Adrenal gland (tissue), 19 donors: ENCODE measurements at places on chromosomes 1 and 21.
A peak's percentile ranks its signal among the peaks of the same experiment; 100 is the strongest.

DNA sequence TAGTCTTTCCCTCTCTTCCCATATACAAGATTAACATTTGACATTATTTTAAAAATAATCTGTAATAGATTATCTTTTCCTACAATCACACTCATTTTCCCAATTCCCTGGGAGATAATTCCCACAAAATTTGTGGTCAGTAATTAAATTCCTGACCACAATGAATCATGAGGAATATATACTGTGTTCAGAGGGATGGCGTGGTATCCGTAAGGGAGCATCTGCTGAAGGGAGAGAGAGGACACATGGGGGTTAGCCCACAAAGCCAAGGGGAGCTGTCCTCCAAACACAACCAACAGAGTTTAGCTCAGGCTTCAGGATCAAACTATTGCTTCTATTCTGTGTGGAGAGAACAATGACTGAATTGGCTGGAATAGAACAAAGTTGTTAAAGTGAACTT is 57.1 kb upstream of the PPP2R5A start:
- no peak overlapping the region for H3K4me3 ChIP-seq
- H3K27me3 ChIP-seq, result no peaks in the 10 kb centered on the region
- H3K4me1 ChIP-seq, result no peaks in the 10 kb centered on the region
- no peak overlapping the region for H3K27ac ChIP-seq
- H3K36me3 ChIP-seq, result no peaks in the 10 kb centered on the region

DNA sequence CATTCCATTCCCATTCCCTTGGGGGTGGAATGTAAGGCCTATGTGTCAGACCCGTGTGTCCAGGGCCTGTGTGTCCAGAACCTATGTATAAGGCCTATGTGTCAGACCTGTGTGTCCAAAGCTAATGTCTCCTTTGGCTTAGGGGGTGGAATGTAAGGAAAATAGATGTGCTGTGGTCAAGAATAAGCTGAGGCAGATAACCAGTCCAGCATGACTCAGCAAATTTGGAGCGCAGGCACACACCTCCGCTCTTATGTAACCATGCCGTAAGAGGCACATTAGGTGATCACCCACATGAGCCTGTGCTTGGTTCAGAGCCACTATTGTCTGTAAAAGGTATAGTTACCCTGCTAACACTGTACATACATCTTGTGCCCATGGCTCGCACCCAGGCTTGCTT is 150.8 kb upstream of the SGIP1 start:
- H3K4me3 ChIP-seq, result no peak overlapping the region
- no peak overlapping the region for H3K27ac ChIP-seq
- no peaks in the 10 kb centered on the region for H3K36me3 ChIP-seq
- no peaks in the 10 kb centered on the region for H3K27me3 ChIP-seq

GRCh38 chr1:245829194-245829593 is 674.4 kb downstream of the KIF26B start:
- H3K27me3 ChIP-seq, result no peaks in the 10 kb centered on the region
- H3K4me1 ChIP-seq, result no peaks in the 10 kb centered on the region
- no peak overlapping the region for H3K4me3 ChIP-seq
- H3K27ac ChIP-seq, result no peak overlapping the region
- no peaks in the 10 kb centered on the region for H3K36me3 ChIP-seq

DNA sequence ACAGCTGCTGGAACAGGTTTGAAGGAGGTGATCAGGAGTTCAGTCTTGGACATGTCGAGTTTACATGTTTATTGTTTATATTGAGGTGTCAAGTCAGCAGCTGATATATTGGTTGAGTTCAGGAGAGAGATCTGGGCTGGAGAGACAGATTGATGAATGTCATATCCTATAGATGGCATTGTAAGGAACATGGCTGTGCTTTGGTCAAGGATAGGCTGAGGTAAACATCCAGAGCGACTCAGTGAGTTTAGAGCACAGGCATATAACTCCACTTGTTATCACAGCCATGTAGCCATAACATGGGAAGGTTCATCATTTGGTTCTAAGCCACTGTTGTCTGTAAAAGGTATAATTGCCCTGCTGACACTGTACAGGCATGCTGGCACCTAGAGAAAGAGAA is 5.5 kb upstream of the MYOCOS start:
- no peaks in the 10 kb centered on the region for H3K36me3 ChIP-seq
- H3K4me1 ChIP-seq, result no peaks in the 10 kb centered on the region
- no peak overlapping the region for H3K27ac ChIP-seq
- H3K4me3 ChIP-seq, result no peak overlapping the region
- no peak for DNase-seq
- H3K27me3 ChIP-seq, result no peaks in the 10 kb centered on the region

GRCh38 chr1:20343149-20343937 is 52.7 kb downstream of the VWA5B1 start:
- no peak overlapping the region for H3K4me3 ChIP-seq
- peak; percentile 76 for DNase-seq
- no peak overlapping the region for H3K27ac ChIP-seq
- peaks cover 4% of the 10 kb centered on the region for H3K4me1 ChIP-seq
- no peaks in the 10 kb centered on the region for H3K27me3 ChIP-seq

DNA sequence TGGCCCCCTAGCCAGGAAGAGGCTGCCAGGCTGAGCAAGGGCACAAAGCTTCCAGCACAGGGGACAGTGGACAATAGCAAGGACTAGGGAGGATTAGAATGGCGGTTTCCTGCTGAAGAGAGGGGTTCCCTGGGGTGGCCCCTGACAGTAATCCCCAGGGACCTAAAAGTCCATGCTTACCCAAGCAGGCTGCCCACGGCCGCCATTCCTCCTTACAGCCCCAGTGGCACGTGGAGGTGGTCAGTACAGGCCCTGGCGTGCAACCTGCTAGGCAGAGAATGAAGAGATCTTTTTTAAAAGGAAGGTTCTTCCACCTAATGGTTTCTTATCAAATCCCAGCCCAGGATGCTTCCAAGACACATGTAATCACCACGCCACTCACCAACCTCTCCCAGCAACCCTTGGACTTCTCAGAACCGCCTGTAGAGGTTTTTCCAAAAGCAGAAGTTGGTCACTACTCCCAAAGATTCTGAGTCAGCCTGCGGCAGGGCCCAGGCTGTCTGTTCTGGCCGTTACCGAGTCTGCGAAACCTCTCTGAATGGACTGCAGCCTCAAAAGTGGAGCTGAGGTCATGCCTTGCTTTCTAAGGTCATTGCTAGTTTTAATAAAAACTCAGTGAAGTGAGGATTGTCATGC is 926 bp downstream of the MRPL55 start:
- H3K4me1 ChIP-seq, result peaks cover 28% of the 10 kb centered on the region
- no peak overlapping the region for H3K4me3 ChIP-seq
- peaks cover 23% of the 10 kb centered on the region for H3K36me3 ChIP-seq
- DNase-seq, result no peak

DNA sequence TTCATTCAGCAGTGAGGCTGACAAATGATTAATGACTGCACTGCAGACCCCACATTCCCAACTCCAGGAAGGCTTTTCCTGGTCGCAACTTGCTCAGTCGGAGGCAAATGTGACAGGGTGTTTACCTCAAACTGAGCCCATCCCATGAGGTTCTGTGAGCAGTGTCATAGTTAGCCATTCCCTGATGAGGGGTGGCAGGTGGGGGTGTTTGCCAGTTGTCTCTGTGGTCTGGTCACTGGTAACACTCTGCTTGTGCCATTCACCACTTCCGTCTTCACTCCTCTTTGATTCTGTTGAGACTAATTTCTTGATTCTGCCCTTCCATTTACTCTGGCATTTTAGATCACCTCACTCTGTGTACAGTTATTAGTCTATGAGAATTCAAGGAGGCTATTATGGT is 73.5 kb downstream of the NOS1AP start:
- H3K4me3 ChIP-seq, result no peak overlapping the region
- no peak for DNase-seq
- no peaks in the 10 kb centered on the region for H3K27me3 ChIP-seq
- H3K27ac ChIP-seq, result no peak overlapping the region
- H3K4me1 ChIP-seq, result no peaks in the 10 kb centered on the region

DNA sequence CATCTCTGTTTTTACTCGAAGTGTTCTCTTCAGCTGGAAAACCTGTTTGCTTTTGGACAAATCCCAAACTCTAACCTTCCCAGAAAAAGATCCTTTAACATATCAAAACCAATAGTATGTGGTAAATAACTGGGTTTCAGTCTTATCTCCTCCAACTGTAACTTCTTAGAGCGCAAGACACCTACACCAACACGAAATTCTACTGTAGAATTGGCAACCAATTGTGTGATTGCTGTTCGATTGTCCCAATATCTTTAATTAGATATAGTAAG is 5.8 kb upstream of the MPZL1 start:
- no peak for DNase-seq
- peak overlapping the region; percentile 81 for H3K4me3 ChIP-seq
- H3K4me1 ChIP-seq, result peaks cover 12% of the 10 kb centered on the region
- H3K36me3 ChIP-seq, result no peaks in the 10 kb centered on the region
- H3K27me3 ChIP-seq, result no peaks in the 10 kb centered on the region
- peak overlapping the region; percentile 76 for H3K27ac ChIP-seq

- H3K4me3 ChIP-seq, result no peak overlapping the region
- H3K4me1 ChIP-seq, result no peaks in the 10 kb centered on the region
- no peaks in the 10 kb centered on the region for H3K27me3 ChIP-seq
- no peaks in the 10 kb centered on the region for H3K36me3 ChIP-seq
Measured at GRCh38 chr1:24911651-24912155, 18.4 kb downstream of the RUNX3 start.

DNA sequence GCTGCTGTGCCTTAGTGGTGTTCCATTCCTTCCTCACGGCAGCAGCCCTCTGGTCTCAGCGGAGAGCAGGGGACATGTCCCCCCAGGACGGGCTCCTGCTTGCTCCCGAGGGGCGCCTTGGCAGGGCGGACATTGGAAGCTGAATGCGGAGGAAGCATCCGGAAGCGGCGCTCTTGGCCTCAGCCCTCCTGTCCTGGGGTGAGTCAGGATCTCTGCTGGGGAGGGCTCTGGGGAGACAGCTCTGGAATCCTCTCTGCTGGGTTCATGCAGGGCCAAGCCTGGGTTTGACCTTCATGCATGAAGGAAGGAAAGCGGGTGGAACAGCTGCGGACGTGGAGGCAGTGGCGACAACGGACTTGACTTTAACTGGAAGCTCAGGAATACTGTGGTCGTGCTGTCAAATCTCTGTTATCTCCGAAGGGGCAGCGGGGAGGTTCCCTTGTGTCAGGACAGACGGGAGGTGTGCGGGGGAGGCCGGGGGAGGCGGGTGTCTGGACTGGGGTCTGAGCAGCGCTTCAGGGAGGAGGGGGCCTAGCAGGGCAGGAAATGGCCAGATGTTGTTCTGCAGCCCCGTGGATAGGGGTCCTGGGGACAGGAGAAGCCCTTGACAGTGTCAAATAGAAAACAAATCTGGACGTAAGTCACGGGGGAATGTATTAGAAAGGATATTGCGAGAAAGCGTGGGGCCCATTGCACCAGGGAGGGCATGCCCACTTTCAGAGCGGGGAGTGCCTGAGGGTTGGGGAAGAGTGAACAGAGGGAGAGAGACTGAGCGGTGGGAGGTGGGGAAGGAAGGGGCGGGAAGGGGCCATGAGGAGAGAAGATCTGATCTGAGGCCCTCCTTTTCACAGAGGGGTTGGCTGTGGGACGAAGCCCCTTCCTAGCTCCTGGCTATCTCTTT is 26.6 kb downstream of the CRYAA start:
- H3K4me3 ChIP-seq, result no peak overlapping the region
- H3K27me3 ChIP-seq, result no peaks in the 10 kb centered on the region
- no peaks in the 10 kb centered on the region for H3K4me1 ChIP-seq
- H3K36me3 ChIP-seq, result no peaks in the 10 kb centered on the region
- peak; percentile 44 for DNase-seq

GRCh38 chr1:201127755-201128455 is 921 bp upstream of the ASCL5 start:
- H3K4me3 ChIP-seq, result no peak overlapping the region
- no peak for DNase-seq
- H3K27ac ChIP-seq, result no peak overlapping the region
- peaks cover 9% of the 10 kb centered on the region for H3K27me3 ChIP-seq

- H3K4me1 ChIP-seq, result no peaks in the 10 kb centered on the region
- H3K36me3 ChIP-seq, result no peaks in the 10 kb centered on the region
- no peaks in the 10 kb centered on the region for H3K27me3 ChIP-seq
- H3K27ac ChIP-seq, result no peak overlapping the region
Measured at GRCh38 chr1:202047977-202048376, 37.6 kb downstream of the ELF3 start.

DNA sequence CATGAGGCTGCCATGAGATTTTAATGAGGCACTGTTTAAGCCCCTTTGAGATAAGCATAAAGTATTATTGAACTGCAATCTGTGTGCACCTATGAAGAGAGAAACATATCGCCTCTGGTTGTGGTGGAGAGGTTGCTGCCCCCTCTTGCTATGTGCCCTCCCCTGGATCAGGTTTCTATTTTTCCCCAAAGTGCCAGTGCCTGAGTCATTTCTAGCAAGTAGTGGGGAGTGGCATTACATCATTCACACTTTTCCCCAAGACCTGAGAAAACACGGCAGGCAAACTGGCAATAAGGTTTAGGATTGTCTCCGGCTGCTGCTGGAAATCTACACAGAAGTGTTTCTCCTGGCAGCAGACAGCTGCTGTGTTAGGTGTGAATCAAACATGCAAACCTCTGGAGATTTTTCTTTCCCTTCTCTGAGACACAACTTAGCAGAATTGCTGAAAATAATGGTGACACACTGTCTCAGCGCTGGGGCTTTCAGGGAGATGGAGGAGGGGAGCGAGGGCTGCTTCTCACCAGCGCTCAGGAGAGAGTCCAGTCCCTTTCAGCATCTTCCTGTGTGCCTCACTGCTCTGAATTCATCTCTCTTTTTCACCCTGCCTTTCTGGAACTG is 13.7 kb upstream of the RGS16 start:
- no peak overlapping the region for H3K4me3 ChIP-seq
- H3K4me1 ChIP-seq, result peaks cover 11% of the 10 kb centered on the region
- no peaks in the 10 kb centered on the region for H3K27me3 ChIP-seq
- DNase-seq, result no peak

DNA sequence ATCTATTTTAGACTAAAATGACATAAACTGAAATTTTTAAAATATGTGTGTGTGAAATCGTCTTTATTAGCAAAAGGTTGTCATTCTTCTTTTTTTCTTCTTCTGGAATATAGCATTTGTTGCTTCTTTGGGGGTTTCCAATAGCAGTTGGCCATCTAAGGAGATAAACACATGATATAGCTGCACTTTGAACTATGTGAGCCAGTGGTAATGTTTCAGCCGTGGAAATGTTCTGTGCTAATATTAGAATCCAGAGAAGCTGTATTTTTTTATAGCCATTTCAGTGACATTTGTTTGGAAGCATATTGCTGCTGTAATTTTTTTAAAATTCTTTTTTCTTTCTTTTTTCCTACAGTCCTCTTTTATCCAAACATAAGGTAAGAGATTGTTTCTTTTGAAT is 75.1 kb downstream of the CNST start:
- no peak overlapping the region for H3K27ac ChIP-seq
- peaks cover 22% of the 10 kb centered on the region for H3K4me1 ChIP-seq
- H3K4me3 ChIP-seq, result no peak overlapping the region
- no peaks in the 10 kb centered on the region for H3K36me3 ChIP-seq

- H3K27me3 ChIP-seq, result no peaks in the 10 kb centered on the region
- no peak overlapping the region for H3K27ac ChIP-seq
- H3K4me3 ChIP-seq, result no peak overlapping the region
- no peaks in the 10 kb centered on the region for H3K36me3 ChIP-seq
- no peak for DNase-seq
Measured at GRCh38 chr1:215482079-215482478, 85.0 kb upstream of the KCTD3 start.

DNA sequence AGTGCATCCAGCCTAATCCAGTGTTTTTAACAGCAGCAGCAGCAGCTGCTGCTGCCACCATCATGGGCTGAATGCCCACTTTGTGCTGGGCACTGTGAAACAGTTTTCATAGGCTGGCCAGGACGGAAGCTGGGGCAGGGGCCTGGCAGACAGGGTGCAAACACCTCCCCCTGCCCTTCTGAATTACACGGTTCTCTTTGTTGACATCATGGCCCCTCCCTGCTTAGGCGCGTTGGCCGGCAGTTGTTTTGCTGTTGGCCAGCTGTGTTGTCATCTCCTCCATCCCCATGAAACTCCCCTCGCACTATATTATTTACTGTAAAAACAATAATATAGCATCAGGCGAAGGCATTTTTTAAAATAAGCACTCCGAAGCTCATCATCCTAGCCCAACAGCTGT is 33.1 kb downstream of the PTPRU start:
- H3K4me1 ChIP-seq, result no peaks in the 10 kb centered on the region
- no peaks in the 10 kb centered on the region for H3K36me3 ChIP-seq
- H3K4me3 ChIP-seq, result no peak overlapping the region
- H3K27me3 ChIP-seq, result no peaks in the 10 kb centered on the region
- DNase-seq, result no peak
